Cortex of kidney (tissue), 1 donor: ENCODE measurements at places on chromosomes 3 and 15.

DNA sequence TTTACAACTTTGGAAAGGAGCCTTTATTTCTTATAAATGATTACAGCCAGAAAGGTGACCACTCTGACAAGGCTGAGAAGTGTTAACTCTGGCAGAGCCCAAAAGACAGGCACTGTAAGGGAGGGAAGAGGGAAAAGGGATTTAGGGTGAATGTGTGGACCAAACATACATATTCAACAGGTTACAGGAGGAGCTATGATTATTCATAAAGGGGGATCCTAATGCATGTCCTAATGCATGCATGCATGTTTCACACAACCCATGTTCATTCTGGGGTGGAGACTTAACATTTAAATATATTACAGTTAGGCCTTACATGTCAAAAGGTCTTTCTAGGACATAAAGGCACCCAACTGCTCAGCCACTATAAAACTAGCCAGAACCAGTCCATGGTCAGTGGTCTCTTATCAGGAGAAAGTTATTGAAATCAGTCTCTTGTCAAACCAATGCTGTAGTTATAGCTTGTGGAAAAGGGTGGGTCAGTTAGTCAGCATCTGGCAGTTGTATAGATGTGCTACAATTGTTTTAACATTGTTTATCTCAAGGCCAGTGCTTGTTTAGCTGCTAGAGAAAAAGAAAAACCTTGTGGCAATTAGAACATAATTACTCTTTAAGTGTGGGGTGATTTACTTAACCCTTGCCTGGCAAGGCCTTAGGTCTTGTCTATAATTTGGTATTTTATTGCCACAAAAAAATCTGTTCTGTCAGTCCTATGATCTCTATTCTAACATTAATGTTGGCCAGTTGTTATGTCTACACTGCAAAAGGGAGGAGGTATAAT lies 77.5 kb downstream of the RAD18 start:
- DNase-seq = no peak

DNA sequence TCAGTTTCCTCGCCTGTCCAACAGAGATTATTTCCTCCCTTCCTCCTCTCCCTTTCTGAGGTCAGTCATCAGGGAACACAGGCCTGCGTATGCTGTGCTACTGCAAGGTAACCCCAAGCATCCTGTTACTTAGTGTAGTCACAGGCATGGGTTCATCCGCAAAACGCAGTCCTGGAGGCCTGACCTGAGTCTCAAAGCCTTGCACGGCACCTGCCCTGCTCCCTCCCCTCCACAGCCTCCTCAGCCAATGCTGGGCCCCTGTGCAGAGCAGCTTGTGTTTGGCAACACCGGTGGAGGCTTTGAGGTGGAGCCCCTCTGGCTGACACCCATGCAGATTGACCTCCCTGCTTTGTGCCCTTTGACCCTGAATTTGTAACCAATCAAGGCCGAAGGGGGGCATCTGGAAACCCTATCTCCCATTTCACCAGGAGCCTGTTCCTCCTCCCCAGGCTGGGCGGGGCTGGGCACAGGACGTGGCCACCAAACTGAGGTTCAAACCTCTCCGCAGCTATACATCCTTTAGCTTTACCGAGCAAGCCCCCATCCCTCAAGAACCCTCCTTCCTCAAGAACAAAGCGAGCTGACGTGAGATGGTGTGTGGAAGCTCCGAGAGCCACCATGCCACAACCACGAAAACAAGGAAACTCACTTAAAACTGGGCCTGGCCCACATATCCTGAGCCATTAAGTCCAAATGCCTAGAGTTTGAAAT lies 21.5 kb downstream of the TKT start:
- no peak for DNase-seq

GRCh38 chr3:173583496-173583895 lies 186.0 kb downstream of the NLGN1 start:
- DNase-seq = no peak

DNA sequence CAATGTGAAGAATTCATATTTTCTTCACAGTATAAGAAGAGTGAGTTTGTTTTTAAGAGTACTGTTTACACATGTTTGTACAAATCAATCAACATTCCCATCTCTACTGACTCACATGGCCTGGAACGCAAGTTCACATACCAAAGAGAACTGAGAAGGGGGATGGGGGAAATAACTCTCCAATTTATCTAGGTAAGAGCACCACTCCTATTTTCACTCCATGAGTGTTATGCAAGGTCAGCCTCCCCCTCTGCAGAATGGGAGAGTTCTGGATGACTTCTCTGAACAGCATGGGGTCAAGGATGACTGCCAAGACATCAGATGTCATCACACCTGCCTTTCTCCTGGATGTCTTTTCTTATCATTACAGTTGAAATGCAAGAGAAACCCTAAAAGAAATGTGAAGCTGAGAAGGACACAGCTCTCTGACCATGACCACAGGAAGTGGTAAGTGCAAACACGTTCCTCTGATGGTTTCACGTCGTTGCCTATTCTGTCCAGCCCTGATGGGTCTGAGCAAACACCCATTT lies 95.2 kb downstream of the SEMA6D start:
- no peak for DNase-seq

DNA sequence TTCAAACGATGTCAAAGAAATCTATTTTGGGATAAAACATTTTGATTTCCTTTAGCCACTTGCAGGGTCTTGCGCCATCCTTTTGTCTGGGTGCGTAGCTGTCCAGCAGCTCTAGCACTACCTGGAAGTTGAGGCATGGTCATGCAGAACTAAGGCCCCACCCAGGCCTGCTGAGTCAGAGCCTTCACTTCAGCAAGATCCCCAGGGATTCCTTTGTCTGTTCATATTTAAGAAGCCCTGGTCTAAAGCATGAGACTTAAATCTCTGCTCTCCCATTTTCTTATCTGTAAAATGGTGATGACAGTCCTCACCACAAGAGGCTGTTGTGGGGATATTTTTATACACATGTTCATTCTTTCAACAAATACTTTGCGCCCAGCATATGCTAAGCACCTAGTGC lies 99.0 kb upstream of the CTDSPL start:
- DNase-seq = no peak
